Posterior vena cava (tissue), 2 donors: ENCODE measurements at places on chromosomes 6 and 20. TPM values are rescaled to one million over a fixed set of nuclear protein-coding genes. Genes with fewer than 3 reads are reported as not detected.
A peak's percentile ranks its signal among the peaks of the same experiment; 100 is the strongest.

DNA sequence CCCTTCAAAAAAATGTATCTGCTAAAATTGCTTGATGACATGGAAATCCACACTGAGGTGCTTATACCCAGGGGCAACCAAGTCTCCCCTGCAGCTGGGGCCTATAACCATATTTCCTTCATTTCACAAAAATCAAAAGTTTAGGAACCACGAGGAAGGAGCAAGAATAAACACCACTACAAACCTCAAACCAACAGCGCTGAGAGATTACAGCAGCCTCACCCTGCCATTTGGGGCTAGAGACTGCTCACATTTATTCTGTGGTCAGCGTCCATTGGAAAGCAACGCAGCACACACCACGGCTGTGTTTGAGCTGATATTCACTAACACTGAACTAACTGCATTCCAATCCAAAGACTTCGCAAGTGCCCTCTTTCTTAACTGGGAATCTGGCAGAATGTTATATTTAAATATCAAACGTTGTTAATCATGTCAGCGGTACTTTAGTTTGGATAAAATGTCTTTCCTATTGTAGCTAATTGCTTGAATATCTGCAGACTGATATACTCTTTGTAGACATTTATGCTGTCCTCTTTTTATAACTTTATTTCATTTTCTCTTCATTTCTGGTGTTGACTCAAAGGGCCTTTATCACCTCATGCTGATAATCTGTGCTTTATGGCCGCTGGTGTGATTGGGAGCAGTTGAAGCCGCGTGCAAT is 94.6 kb downstream of the FOXA2 start:
- no peak for DNase-seq

DNA sequence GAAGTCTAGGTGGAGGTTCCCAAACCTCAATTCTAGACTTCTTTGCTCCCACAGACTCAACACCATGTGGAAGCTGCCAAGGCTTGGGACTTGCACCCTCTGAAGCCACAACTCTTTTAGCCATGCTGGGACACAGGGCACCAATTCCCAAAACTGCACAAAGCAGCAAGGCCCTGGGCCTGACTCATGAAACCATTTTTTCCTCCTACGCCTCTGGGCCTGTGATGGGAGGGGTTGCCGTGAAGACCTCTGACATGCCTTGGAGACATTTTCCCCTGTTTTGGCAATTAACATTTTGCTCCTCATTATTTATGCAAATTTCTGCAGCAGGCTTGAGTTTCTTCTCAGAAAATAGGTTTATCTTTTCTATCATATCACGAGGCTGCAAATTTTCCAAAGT is 355.4 kb upstream of the RUNX2 start:
- no peak for DNase-seq

- no peak for DNase-seq
These were observed 259.2 kb upstream of the MANEA start for GRCh38 chr6:95318137-95318536.

DNA sequence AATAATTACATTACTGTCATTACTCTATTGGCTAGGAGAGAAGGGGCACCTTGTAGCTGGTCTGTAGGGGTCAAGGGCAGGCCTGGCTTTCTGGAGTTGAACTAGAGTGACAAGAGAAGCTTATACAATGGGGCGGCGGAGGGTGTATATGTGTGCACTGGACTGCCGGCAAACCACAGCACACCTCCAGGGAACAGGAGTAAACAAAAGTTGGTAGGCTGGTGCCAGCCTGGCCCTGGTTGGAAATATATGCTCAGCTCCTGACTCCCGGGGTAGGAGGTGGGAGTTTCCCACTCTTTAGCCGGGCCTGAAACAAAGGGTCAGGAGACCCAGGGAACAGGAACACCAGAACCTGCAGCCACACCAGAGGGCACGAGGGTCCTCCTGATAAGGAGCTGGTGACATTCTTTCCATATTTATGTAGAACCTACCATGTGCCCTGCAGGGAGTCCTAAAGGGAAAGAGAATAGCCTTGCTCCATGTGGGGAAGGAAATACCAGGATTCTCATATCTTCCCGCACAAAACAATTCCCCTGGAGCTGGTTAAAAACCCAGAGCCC is 5.1 kb downstream of the C6orf132 start:
- no peak for DNase-seq

GRCh38 chr6:18206591-18206990 is 51.4 kb downstream of the KDM1B start:
- DNase-seq = no peak

- DNase-seq = no peak
These were observed 108.5 kb downstream of the MAP3K4 start for GRCh38 chr6:161100072-161100471.

- no peak for DNase-seq
These were observed 20.1 kb upstream of the RNGTT start for GRCh38 chr6:88983532-88983931.

GRCh38 chr6:83168556-83168955 is 24.5 kb downstream of the PGM3 start:
- DNase-seq = no peak

DNA sequence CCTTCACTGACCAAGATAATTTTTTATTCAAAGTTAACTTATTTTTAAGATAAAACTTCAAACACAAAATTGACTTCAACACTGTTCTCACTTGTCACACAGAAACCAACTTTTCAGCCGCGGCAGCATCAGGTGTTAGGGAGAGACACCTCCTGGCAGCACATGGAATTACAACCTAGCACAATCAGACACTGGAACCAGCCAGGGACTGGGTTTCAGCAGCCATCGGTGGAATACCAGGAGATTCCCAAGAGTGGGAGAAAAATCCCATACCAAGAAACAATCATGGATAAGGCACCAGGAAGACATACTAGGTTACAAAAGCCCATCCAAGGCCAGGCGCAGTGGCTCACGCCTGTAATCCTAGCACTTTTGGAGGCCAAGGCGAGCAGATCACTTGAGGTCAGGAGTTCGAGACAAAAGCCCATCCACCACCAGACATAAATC is 70.0 kb downstream of the SNX5 start:
- DNase-seq = peak; percentile 82

DNA sequence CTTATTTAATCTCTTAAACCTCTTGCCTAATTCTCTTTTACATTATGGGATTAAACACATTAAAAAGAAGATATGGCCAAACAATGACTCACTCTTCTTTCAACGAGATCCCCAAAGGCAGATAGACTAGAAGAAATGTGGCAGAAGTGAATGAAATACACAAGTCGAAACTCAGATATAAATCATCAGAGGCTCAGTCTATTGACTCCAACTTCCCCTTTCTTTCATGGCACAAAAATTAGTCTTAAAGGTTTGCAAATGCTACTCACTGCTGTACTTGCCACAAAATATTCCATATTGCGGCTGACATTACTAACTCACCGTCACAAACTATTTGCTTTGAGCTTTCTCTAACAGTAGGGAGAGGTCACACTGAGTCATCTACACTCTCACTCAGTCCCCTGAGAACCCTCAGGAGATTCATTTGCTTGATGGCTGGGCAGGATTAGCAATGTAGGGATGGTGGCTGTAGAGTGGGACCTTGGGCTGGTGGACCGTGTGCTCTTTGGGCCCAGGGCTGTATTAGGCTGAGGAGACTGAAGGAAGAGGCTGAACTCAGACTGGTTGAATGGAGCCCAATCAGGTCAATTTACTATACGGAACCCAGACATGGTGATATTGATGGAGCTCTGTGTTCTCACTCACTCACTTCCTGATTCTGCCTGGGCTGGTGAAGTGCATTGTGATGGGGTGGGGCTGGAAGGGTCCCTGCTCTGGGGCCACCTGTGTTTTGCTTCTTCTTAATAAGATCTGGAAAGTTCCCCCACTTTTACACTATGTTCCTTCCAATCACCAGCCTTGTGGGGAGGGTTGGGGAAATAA is 42.8 kb upstream of the UBR2 start:
- DNase-seq = no peak

DNA sequence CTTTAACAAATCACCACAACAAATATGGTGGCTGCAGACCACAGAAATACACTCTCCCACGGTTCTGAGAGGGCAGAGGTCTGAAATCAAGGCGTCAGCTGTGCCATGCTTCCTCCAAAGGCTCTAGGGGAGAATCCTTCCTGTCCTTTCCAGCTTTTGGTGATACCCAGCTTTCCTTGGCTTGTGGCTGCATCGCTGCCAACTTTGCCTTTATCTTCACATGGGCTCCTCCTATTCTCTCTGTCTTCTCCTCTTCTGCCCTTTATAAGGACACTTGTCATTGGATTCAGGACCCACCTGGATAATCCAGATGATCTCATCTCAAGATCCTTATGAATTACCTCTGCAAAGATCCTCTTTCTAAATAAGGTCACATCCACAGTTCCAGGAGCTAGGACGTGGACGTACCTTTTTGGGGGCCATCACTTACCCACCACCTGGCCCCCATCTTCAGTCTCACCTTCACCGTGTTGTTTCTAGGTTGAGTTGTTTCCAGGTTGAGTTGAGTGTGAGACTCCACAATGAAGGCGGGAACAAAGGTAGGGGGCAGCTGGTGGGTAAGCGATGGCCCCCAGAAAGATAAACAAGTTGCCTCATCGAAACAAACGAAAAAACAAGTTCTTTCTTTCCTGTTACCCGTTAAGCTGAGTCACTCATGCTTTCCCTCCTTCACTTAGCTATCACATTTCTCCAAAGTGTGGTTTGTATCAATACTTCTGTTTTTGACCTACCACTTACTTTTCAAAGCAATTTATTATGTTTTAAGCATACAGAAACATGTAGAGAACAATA is 68.9 kb upstream of the SLC22A16 start:
- DNase-seq = no peak

- no peak for DNase-seq
These were observed 64.2 kb upstream of the XRN2 start for GRCh38 chr20:21238818-21239536.

GRCh38 chr20:25058847-25059810 is 1.2 kb upstream of the ACSS1 start:
- peak; percentile 80 for DNase-seq

GRCh38 chr6:11230158-11231107 is 2.0 kb downstream of the NEDD9 start:
- DNase-seq = no peak

- no peak for DNase-seq
These were observed 16.2 kb upstream of the ADRM1 start for GRCh38 chr20:62286493-62287064.

- DNase-seq = no peak
These were observed 83.7 kb downstream of the STXBP5 start for GRCh38 chr6:147287869-147288271.

GRCh38 chr20:25076731-25077609 is 5.0 kb downstream of the VSX1 start:
- peak; percentile 56 for DNase-seq

- DNase-seq = no peak
These were observed 25.2 kb downstream of the UST start for GRCh38 chr6:148771896-148772554.

- no peak for DNase-seq
These were observed 20.6 kb upstream of the HLA-F start for GRCh38 chr6:29702519-29703103.

DNA sequence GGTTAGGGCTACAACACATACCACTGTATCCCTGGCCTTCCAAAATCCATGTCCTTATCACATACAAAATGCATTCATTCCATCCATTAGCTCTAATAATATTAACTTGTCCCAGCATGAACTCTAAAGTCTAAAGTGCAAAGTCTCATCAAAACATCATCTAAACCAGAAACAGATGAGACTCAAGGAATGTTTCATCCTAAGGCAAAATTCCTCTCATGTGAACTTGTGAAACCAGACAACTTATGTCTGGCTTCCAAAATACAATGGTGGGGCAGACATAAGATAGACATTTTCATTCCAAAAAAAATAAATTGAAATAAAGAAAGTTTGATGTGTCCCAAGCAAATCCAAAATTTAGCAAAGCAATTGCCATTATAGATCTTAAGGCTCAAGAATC is 257.4 kb downstream of the HTR1B start:
- DNase-seq = no peak

GRCh38 chr6:136011475-136011874 is 160.0 kb downstream of the PDE7B start:
- no peak for DNase-seq

- DNase-seq = no peak
These were observed 45.0 kb downstream of the EDN1 start for GRCh38 chr6:12335131-12335527.

DNA sequence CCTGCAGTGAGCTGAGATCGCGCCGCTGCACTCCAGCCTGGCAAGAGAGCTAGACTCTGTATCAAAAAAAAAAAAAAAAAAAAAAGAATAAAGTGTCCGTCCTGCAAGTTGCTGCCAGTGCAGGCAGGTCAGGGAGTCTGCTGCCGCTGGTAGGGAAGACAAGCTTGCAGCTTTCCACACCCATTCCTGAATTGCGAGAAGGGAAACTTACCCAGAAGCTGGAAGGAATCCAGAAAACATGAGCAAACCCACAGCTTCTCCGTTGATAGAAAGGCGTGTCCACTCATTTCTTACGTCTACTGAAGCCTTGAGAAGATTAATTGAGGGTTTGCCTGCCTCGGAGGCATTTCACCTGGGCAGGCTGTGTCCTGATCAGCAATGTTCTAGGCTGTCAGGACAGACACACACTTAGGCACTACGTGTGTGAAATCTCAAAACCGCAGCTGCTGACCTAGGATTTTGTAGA is 61.6 kb upstream of the DSP start:
- DNase-seq = no peak

- DNase-seq = no peak
These were observed 120.0 kb upstream of the RREB1 start for GRCh38 chr6:6987749-6988148.

The EGFL8 gene
- 16.9 TPM for total RNA-seq

The CTAGE9 gene
- total RNA-seq = not detected

The TMX4 gene
- total RNA-seq = 51.8 TPM

The ANGPT4 gene
- 0.24 TPM for total RNA-seq

The C6orf141 gene
- total RNA-seq = 1.6 TPM

The SLC13A3 gene
- 1.7 TPM for total RNA-seq

The KIF16B gene
- 16.3 TPM for total RNA-seq

The STK38 gene
- total RNA-seq = 32.1 TPM

The CPNE5 gene
- total RNA-seq = 5.2 TPM

The LY6G6C gene
- not detected for total RNA-seq

The FILIP1 gene
- 40.3 TPM for total RNA-seq

The KIF25 gene
- total RNA-seq = not detected

The FOXQ1 gene
- not detected for total RNA-seq

The SUMO4 gene
- 0.88 TPM for total RNA-seq

The POPDC3 gene
- total RNA-seq = not detected

The OR2H2 gene
- not detected for total RNA-seq

The PBOV1 gene
- not detected for total RNA-seq

The ARMH2 gene
- not detected for total RNA-seq

The GSTA2 gene
- total RNA-seq = not detected

The XKR7 gene
- total RNA-seq = not detected

The PRL gene
- total RNA-seq = not detected

The ADAM33 gene
- total RNA-seq = 52.0 TPM

The HSPA12B gene
- total RNA-seq = 18.5 TPM

The FLRT3 gene
- 0.65 TPM for total RNA-seq
